T-helper 17 cell (primary cell): ENCODE measurements at places on chromosomes 11 and 22.

DNA sequence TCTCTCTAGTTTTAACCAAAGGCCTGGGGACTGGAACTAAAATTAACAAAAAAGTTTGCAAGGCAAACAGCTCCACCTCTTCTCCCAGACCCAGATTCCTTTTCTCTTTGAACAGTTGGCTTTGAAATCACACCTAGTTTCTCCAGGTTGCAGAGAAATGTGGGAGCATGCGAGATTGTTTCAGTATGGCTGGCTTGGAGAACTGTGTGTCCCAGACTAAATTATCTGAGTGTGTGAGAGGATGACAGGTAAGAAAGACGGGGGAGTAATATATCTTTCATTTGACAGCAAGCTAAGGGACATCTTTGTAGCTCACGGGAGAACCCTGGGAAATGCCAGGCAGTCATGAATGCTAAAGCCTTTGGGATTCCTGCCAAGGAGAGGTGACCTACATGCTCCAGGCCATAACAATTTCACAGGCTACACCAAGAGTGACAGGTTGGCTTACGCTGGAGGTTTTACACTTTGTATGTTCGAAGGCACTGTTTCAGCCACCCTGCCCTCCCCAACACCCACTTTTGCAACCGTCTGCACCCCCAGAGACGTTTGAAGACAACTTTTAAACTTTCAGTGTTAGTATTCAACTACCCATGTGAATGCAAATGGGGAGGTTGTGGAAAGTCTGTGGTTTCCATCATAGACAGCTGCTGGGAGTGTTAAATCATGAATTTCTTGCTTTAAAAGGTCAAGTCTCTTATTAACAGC lies 109.3 kb upstream of the SNX19 start:
- no peak for DNase-seq

- no peak for DNase-seq
These were observed 354.4 kb downstream of the SOX6 start for GRCh38 chr11:16001899-16002426.

DNA sequence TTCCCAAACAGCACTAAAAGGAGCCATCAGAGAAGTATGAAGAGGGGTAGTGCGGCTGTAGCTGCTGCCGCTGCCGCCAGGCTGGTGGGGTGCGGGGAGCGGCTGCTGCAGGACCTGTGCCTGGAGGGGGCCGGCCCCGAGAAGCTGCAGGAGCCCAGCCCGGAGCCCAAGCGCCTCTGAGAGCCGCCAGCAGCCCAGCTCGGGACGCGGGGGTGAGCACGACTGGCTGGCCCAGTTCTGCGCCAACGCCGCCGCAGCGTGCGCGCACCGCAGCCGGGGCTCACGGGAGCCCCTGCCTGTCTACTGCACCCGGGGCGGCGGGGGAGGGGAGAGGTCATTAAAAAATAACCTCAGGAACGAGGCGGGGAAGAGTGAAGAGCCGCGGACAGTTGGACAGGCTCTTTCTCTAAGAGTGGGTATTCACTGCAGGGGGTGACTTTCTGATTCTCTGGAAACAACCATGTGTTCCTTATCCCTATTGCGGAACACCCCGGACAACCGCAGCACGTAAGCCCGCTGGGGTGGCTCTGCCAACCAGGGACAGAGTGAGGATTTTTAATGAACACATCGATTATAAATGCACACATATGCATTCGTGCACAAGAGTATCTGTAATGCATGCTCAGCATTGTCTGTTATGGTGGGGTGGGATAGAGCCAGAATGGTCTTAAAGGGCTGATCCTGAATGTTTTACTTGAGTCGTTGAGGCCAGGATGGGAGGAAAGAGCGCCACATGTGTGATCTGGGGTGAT lies 453 bp downstream of the GAS2 start:
- DNase-seq = no peak

DNA sequence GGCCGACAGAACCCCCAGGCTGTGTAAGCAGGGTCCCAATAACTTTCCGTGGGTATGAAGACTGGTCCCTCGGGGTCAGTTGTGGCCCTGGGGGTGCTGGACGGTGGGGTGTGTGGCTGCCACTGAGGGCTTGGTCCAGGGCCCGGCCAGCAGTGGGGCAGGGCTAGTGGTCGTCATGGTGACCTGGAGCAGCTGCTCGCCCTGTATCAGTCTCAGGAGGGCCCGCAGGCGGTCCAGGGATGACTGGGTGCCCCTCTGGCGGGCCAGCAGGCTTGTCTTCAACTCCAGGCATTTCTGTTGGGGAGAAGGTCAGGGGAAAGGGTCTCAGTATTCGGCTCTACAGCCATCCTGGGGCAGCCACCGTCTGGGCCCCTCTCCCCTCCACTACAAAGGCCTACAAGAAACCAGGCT lies 126.8 kb downstream of the PHF21B start:
- no peak for DNase-seq
